Activated CD4-positive, alpha-beta T cell treated with anti-CD3 and anti-CD28 coated beads, Interleukin-2, amount 50 U/mL, for 24 hours (primary cell): ENCODE measurements at places on chromosomes 4 and X.

GRCh38 chrX:43970528-43970927 lies 2.7 kb downstream of the NDP start:
- DNase-seq, result no peak

GRCh38 chr4:127782025-127782274 lies 172 bp upstream of the HSPA4L start:
- peak; percentile 19 for DNase-seq

- no peak for DNase-seq
These were observed 601.1 kb downstream of the ANKRD50 start for GRCh38 chr4:124111411-124111810.

DNA sequence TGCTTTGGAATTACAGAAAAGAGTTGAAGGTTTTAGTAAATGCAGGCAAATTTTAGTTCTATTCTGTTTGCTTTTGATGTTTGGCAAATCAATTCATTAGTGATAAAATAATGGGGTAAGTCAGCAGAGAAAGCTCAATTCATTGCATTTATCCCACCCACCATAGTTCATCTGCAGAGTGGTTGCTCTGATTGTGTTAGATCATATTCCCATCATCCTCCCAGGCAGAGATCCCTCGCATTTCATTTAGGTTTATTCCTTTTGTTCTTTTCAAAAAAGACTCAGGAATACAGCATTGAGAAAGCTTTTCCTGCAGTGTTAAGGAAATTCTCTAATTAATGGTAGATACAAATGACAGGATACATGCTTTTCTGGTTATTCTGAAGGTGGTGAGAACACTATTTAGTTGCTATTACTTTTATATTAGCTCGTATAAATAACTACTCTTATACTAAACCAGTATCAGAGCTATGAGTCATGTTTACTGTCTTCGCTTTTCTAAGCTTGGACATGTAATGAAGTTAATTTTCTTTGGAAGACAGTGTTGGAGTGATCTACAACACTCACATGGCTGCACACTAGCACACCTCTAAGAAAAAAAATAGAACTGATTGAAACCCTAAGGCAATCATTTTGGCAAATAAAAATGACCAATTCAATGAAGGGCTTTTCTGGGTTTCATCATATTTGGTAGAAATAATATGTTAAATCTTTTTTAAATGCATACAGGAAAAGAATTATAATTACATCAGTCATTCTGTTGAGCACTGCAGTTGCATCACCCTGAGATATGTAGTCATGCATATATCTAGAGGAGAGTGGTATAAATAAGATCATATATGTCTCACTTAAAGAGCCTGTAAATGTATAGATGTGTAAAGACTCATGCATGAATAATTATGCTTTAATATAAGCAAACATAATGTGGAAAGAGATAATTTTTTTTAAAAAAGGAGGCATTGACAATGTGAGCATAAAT lies 351.6 kb downstream of the PCDH7 start:
- no peak for DNase-seq

DNA sequence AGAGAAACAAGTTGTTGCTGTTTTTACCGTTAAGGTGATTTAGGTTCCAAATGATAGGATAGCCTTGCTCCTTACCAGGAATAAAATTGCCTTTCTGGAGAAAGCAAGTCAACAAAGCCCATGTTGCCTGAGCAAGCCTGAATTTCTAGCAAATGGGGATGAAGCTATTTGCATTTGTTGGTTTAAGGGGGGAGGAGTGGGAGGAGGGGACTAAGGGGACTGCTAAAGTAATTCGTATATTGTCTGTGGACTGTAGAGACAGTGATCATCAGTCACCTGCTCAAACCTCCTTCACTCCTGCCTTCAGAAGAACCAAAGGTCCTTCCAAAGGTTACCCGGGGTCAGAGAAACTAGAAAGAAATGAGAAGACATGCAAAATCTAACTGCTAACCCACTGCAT lies 65.8 kb downstream of the SCML2 start:
- no peak for DNase-seq

GRCh38 chr4:126560794-126561193 lies 1072.0 kb upstream of the INTU start:
- DNase-seq, result no peak

- DNase-seq, result no peak
These were observed 156.1 kb upstream of the IRS4 start for GRCh38 chrX:108892501-108892900.

- DNase-seq, result no peak
These were observed 1.6 kb downstream of the SLITRK4 start for GRCh38 chrX:143634309-143634662.

DNA sequence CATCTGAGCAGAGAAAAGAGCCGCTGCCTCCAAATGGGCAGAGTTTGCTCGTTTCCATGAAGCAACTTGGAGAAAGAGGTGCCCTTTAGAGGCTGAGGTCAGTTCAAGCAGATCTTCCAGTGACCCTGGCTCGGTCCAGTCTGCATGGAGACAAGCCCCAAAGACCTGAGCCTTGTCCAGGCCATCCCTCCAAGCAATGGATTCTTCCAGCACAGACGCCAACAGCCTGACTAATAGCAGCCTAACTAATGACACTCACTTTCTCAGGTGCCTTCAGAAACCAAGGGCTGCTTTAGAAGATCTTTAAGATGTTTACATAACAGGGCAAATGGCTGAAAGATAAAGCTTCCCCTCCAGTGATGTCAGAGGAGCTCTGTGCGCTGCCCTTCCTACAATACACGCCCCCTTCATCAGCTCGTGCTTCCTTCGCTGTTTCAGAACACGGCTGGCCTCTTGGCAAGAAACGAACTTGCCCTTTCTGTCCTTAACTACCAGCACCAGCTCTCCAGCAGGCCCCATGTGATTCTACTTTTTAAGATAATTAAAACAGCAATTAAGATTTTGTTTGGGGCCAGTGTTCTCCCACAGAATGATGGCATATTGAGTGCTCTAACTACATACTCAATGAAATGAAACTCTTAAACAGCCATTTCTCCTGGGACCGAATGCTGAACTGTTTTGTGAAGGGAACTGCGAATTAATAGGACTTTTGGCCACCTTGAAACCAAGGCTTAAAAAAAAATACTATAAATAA lies 119.0 kb downstream of the GPR143 start:
- no peak for DNase-seq

- no peak for DNase-seq
These were observed 45.5 kb downstream of the TMEM144 start for GRCh38 chr4:158255727-158256324.

GRCh38 chr4:106809076-106809475 lies 227.0 kb downstream of the DKK2 start:
- DNase-seq, result no peak

- DNase-seq, result no peak
These were observed 8.9 kb upstream of the NAA11 start for GRCh38 chr4:79334783-79335182.

DNA sequence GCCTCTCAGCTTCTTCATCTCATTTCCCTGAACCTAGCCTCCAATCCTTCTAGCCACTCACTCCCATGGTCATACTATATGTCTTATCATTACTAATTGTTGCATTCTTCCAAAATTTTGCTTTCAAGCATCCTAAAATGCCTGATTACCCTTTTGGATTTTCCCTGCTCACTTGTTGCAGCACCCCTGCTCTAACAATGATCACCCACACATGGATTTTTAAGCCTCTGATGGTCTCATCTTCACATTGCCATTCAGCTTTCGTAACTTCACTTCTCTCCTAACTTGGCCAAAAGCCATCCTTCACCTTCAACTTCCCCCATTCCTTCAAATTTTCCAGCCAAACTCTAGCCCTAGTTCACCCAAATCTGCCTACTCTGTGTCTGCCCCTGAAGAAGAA lies 33.8 kb upstream of the MGST2 start:
- no peak for DNase-seq

- no peak for DNase-seq
These were observed 25.2 kb upstream of the FGFR3 start for GRCh38 chr4:1767770-1768366.
